Smooth muscle cell of trachea (primary cell): ENCODE measurements at places on chromosomes 5 and 9. TPM values are rescaled to one million over a fixed set of nuclear protein-coding genes. Genes with fewer than 3 reads are reported as not detected.

The CAAP1 gene
- total RNA-seq: 19.2 and 19.5 TPM in 2 replicates

The FAM221B gene
- total RNA-seq: not detected in 2 replicates

The ST8SIA4 gene
- total RNA-seq: 0.17 and 0.29 TPM in 2 replicates

The DMRT2 gene
- total RNA-seq: 0.17 TPM in 1 of 2 replicates, not detected in the other

The EQTN gene
- total RNA-seq: not detected in 2 replicates

The CER1 gene
- not detected in 2 replicates for total RNA-seq

The TTLL11 gene
- total RNA-seq: 7.6 and 9.1 TPM in 2 replicates

The C5 gene
- total RNA-seq: 5.1 and 8.9 TPM in 2 replicates

The SLC23A1 gene
- 0.50 TPM in 1 of 2 replicates, not detected in the other for total RNA-seq

The DNAI1 gene
- total RNA-seq: under 0.01 and 0.58 TPM in 2 replicates

The PCA3 gene
- not detected in 2 replicates for total RNA-seq

The GABRB2 gene
- total RNA-seq: not detected in 2 replicates

The RGS3 gene
- 49.2 and 74.1 TPM in 2 replicates for total RNA-seq

The HSPB3 gene
- total RNA-seq: 0.33 TPM in 1 of 2 replicates, not detected in the other
